Pericardium fibroblast (primary cell): ENCODE measurements at places on chromosomes 16 and 17. TPM values are rescaled to one million over a fixed set of nuclear protein-coding genes. Genes with fewer than 3 reads are reported as not detected.

The FNDC8 gene
- total RNA-seq, result not detected in 2 replicates

The CNP gene
- total RNA-seq, result 62.6 and 69.4 TPM in 2 replicates

The RHBDF2 gene
- 5.3 and 16.1 TPM in 2 replicates for total RNA-seq

The CHST5 gene
- total RNA-seq, result not detected in 2 replicates

The TPSD1 gene
- total RNA-seq, result not detected in 2 replicates

The MFAP4 gene
- total RNA-seq, result 452 and 638 TPM in 2 replicates

The ATP1B2 gene
- total RNA-seq, result 0.93 TPM in 1 of 2 replicates, not detected in the other

The PROCA1 gene
- 2.0 TPM in 1 of 2 replicates, not detected in the other for total RNA-seq

The SHBG gene
- total RNA-seq, result 0.12 and 4.1 TPM in 2 replicates

The DPEP2 gene
- not detected in 2 replicates for total RNA-seq
